ENCODE measurements at places on chromosomes 6 and 20. TPM values are rescaled to one million over a fixed set of nuclear protein-coding genes. Genes with fewer than 3 reads are reported as not detected.

Gene WASF1
- polyA plus RNA-seq, result 5.0 TPM

Gene NEU1
- 22.2 TPM for polyA plus RNA-seq

Gene TCF21
- 31.8 TPM for polyA plus RNA-seq

Gene ERVFRD-1
- polyA plus RNA-seq, result 0.15 TPM

Gene TBC1D32
- 1.4 TPM for polyA plus RNA-seq

Gene MAS1L
- polyA plus RNA-seq, result not detected

Gene CRYBG1
- polyA plus RNA-seq, result 1.7 TPM

Gene ERMARD
- 21.8 TPM for polyA plus RNA-seq

Gene KCNB1
- 0.12 TPM for polyA plus RNA-seq

Gene GSTA5
- polyA plus RNA-seq, result not detected

Gene EPPIN
- polyA plus RNA-seq, result not detected

Gene FAM162B
- 2.5 TPM for polyA plus RNA-seq

Gene TTI1
- polyA plus RNA-seq, result 6.2 TPM

Gene LHFPL5
- not detected for polyA plus RNA-seq

Gene EPB41L2
- 12.5 TPM for polyA plus RNA-seq

Gene RAB32
- 46.6 TPM for polyA plus RNA-seq

Gene SF3B5
- 246 TPM for polyA plus RNA-seq

Gene DDX43
- 0.68 TPM for polyA plus RNA-seq

Gene SLC52A3
- polyA plus RNA-seq, result 3.5 TPM

Gene TOP1
- 23.8 TPM for polyA plus RNA-seq

Gene IP6K3
- 2.5 TPM for polyA plus RNA-seq

Gene GPLD1
- 0.18 TPM for polyA plus RNA-seq

Gene PROKR2
- polyA plus RNA-seq, result not detected

Gene OTOR
- not detected for polyA plus RNA-seq

Gene TBXT
- not detected for polyA plus RNA-seq

Gene KCNG1
- 3.3 TPM for polyA plus RNA-seq

Gene DNMT3B
- 0.73 TPM for polyA plus RNA-seq

Gene LRRC73
- 0.31 TPM for polyA plus RNA-seq

Gene NRSN1
- polyA plus RNA-seq, result not detected

Gene TXLNB
- 0.37 TPM for polyA plus RNA-seq

Gene FRK
- 1.8 TPM for polyA plus RNA-seq

Gene BACH2
- polyA plus RNA-seq, result 0.19 TPM

Gene GSTA2
- 4.9 TPM for polyA plus RNA-seq

Gene TPX2
- 1.7 TPM for polyA plus RNA-seq

Gene CDH4
- polyA plus RNA-seq, result 0.06 TPM

Gene SLPI
- polyA plus RNA-seq, result 150 TPM

Gene SLC35F1
- polyA plus RNA-seq, result 0.50 TPM

Gene TMEM151B
- polyA plus RNA-seq, result not detected

Gene MOCS1
- 11.3 TPM for polyA plus RNA-seq

Gene FKBP5
- polyA plus RNA-seq, result 91.1 TPM

Gene ADTRP
- polyA plus RNA-seq, result 14.8 TPM

Gene ENPP1
- polyA plus RNA-seq, result 2.8 TPM

Gene BAG2
- polyA plus RNA-seq, result 3.8 TPM

Gene SYTL3
- polyA plus RNA-seq, result 3.9 TPM

Gene FAM83B
- polyA plus RNA-seq, result 0.92 TPM
